Upper lobe of left lung (tissue), 6 donors: ENCODE measurements at places on chromosomes 7 and 10.

- H3K27ac ChIP-seq: no peak overlapping the region
- H3K27me3 ChIP-seq: no peaks in the 10 kb centered on the region
- H3K4me3 ChIP-seq: no peak overlapping the region
- DNase-seq: no peak
- peaks cover 9% of the 10 kb centered on the region for H3K4me1 ChIP-seq
- H3K36me3 ChIP-seq: no peaks in the 10 kb centered on the region
Observed at GRCh38 chr10:42836096-42836495, 53.5 kb downstream of the BMS1 start.

- H3K27ac ChIP-seq: no peak overlapping the region
- H3K27me3 ChIP-seq: no peaks in the 10 kb centered on the region
- no peaks in the 10 kb centered on the region for H3K36me3 ChIP-seq
- DNase-seq: no peak
Observed at GRCh38 chr7:23618241-23618640, 21.1 kb downstream of the CCDC126 start.

DNA sequence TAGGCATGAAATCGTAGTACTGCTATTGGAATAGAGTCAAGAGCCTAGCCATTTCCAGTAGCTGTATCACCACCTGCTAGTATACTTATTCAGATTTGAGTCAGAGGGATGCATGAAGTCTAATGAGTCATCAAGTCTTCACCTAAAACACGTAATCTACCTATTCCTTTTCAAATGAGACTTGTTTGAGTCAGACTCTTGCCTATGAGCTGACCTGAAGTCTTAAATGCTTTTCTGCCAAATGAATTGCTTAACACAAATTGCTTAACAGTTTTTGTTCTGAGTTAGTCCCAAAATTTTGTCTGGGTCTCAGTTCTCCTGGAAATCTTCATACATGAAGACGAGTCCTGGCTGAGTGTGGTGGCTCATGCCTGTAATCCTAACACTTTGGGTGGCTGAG is 165.2 kb downstream of the GNAT3 start:
- H3K4me3 ChIP-seq: no peak overlapping the region
- no peaks in the 10 kb centered on the region for H3K4me1 ChIP-seq
- no peak overlapping the region for H3K27ac ChIP-seq
- no peak for DNase-seq
- H3K36me3 ChIP-seq: no peaks in the 10 kb centered on the region

DNA sequence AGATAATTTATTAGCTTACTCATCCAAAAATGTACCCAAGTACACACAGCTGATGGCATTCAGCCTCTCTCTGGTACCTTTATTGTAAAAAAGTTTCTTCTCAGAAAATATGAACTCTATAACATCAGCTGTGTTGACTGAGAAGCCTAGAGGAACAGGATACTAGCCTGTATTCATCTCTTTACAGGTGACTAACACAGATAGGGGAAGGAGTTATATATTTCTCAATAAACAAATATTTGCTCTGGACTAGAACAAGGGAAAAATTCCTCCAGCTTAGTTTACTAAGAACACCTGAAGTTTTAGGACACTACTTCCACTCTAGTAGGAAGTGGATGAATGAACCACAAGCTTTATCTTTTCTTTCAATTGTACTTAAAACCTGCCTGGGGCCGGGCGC is 67.8 kb downstream of the ZNF248 start:
- no peaks in the 10 kb centered on the region for H3K4me1 ChIP-seq
- H3K27ac ChIP-seq: no peak overlapping the region
- no peak for DNase-seq
- H3K4me3 ChIP-seq: no peak overlapping the region
- no peaks in the 10 kb centered on the region for H3K36me3 ChIP-seq

DNA sequence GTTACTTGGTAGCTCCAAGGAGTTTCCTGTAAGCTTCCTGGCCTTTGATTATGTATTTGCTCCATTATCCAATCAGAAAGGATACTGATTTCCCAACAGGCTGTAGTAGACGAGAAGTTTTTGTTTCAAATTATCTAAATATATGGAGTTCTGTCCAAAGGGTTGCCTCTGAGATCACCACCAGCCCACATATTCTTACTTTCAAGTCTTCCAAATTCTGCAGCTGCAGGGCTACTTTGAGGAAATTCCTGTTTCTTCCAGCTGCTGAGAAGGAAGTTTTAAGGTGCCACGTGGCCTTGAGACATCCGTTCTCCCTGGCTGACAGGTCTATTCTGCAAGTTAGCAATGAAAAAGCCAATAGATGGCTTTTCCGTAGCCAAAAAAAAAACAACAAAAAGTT is 286.0 kb downstream of the TWIST1 start:
- H3K36me3 ChIP-seq: no peaks in the 10 kb centered on the region
- DNase-seq: no peak
- H3K4me1 ChIP-seq: no peaks in the 10 kb centered on the region
- H3K4me3 ChIP-seq: no peak overlapping the region

DNA sequence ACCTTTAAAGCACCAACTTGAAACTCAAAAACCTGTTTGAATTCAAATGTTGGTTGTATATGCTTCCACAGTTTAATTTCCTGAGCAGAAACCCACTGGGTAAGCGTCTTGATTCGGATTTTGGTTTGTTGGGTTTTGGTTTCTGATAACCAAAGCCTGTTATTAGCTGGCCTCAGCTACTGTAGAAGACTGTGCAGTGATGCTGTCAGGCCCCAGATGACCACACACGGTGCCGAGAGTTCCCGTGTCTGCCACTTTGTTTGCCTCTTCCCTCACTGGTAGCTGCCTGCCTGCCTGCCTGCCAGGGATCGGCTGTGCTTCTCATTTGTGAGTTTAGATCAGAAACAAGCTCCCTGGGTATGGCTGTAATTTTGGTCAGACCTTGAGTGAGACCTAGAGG is 5.6 kb downstream of the MDH2 start:
- H3K27me3 ChIP-seq: no peaks in the 10 kb centered on the region
- H3K4me3 ChIP-seq: no peak overlapping the region
- H3K27ac ChIP-seq: no peak overlapping the region
- peaks cover 8% of the 10 kb centered on the region for H3K4me1 ChIP-seq
- no peak for DNase-seq
- H3K36me3 ChIP-seq: peaks cover 24% of the 10 kb centered on the region
